ENCODE measurements at places on chromosomes 5 and 9.

GRCh38 chr9:109411798-109412352 lies 86.2 kb downstream of the PTPN3 start:
- DNase-seq: no peak

GRCh38 chr5:80149161-80149609 lies 106.7 kb downstream of the SERINC5 start:
- no peak for DNase-seq

DNA sequence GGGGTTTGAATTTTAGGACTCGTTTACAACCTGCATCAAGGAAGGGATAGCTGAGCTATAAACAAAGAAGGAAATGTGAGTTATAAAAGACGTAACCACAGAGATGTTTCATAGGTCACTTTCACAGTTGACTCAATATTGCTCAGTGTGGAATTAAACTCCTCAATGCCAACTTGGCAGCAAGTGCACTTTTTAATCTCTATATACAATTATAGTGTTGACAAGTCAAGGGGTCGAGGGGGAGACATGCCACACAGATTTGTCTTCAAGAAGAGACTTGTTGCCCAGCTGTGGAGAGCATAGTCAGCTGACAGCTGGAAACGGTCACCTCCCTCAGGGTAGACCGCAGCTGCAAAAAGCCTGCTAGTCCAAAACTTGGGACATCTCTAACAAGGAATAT lies 163.4 kb upstream of the DMAC1 start:
- no peak for DNase-seq

DNA sequence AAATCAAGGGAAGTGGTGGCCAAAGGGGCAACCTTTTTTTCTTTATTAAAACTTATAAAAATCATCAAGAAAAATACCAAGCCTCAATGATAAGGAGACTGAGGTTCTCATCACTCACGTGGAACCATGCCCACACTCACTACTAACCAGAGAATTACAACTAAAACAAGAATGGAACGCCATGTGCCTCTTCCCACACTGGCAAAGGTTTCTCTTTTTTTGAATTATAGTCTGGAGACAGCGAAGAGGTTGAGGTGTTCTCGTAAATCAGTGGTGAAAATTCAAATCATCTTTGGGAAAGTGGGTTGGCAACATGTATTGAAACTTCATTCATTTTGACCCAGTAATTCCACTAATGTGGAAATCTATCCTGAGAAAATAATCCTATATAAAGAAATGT lies 19.4 kb downstream of the FPGS start:
- DNase-seq: no peak

DNA sequence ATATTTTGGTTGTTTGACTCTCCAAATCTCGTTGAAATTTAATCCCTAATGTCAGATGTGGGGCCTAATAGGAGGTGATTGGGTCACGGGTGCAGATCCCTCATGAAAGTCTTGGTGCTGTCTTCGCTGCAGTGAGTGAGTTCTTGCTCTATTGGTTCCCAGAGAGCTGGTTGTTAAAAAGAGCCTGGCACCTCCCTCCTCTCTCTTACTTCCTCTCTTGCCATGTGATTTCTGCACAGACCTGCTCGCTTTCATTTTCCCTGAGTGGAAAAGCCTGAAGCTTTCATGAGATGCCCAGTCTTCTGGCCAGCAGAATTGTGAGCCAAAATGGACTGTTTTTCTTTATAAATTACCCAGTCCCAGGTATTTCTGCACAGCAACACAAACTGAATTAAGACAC lies 221.6 kb downstream of the MAT2B start:
- DNase-seq: no peak

GRCh38 chr5:118310401-118310800 lies 677.9 kb downstream of the DTWD2 start:
- no peak for DNase-seq

DNA sequence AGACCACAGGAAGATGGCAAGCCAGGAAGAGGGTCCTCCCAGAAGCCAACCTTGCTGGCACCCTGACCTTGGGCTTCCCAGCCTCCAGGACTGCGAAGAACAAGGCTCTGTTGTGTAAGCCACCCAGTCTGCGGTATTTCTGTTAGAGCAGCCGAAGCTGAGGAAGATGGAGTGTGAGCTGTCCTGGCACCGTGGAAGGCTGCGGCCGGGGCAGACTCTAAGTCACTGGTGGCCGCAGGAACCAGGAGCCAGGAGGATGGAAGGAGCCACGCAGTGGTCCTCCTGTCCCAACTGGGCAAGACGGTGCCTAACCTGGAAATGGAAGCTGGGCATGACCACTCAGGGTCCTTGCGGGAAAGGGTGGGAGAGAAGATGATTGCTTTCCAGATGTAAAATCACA lies 89.1 kb downstream of the ZNF354C start:
- DNase-seq: no peak

DNA sequence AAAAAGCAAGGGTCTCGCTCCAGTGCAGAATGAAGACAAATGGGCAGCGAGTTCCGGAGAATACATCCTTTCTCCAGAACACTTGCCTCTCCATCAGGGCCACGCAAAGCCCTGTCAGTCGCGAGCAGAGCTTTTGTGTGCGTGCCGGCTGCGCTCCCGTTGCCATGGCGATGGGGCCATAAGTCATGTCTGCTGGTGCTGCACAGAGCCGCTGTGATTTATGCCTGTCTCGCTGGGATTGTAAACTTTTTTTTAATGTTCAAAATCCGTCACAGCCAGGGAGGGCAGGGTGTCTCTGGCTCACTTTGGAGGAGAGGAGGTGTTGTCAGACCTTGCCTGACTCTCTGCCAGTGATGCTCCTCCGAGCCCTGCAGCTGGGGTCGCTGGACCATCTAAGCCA lies 272.7 kb downstream of the TRIM32 start:
- DNase-seq: no peak

GRCh38 chr9:133521122-133522072 lies 3.4 kb downstream of the MYMK start:
- DNase-seq: no peak

DNA sequence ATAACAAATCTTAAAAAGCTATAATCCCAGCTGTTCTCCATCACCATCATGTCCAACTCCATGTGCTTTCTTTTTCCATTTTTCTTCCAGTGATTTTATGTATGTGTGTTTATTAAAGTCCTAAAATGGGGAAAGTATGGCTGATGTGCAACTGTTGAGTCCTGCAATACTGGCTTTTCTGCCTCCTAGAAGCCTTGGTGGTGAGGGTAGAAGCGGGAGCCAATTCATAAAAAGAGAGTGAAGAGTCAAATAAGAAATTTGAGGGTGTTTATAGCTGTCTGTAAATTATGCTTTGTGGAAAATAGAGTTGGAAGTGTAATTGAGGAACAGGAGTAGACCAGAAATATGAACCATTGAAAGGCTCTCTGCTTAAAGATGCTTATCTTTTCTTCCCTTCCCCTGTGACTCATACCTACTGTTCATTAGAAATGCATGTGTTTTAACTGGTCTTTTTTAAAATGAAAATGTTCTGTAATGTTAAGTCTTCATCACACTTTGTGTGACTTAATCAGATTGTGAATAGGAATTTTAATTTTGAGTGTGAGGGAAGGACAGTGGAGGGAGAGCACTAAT lies 80.1 kb downstream of the ZCCHC7 start:
- DNase-seq: no peak

GRCh38 chr9:10863476-10863875 lies 250.7 kb upstream of the PTPRD start:
- DNase-seq: no peak

DNA sequence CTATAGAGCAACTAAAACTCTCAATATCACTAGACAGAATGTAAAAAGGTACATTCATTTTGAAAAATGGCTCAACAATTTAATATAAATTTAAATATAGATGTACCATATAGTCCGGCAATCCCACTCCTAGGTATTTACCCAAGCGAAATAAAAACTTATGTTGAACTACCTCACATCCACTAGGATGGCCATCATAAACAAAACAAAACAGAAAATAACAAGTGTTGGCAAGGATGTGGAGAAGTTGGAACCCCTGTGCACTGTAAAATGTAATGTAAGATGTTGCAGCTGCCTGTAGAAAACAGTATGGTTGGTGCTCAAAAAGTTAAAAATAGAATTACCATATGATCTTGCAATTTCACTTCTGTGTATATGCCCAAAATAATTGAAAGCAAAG lies 36.9 kb upstream of the SELENOP start:
- no peak for DNase-seq

- DNase-seq: no peak
Measured at GRCh38 chr5:119373449-119373858, 17.6 kb downstream of the TNFAIP8 start.

- no peak for DNase-seq
Measured at GRCh38 chr9:87770616-87771315, 44.8 kb downstream of the CTSL start.

GRCh38 chr5:33788922-33789566 lies 102.7 kb downstream of the ADAMTS12 start:
- DNase-seq: no peak

DNA sequence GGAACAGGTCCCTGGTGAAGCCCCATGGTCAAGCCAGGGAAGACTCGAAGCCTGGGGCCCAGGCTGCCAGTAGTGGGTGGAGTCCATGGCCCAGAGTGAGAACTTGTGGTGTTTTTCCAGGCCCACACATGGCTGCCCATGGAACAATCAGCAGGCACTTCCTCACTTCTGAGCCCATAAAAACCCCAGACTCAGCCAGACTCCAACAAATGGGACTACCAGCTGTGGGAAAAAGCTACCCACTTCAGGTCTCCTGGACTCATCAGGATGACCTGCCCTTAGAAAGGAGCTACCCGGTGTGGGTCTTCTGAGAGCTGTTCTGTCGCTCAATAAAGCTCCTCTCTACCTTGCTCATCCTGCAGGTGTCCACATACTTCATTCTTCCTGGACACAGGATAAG lies 108.9 kb downstream of the ST8SIA4 start:
- no peak for DNase-seq

DNA sequence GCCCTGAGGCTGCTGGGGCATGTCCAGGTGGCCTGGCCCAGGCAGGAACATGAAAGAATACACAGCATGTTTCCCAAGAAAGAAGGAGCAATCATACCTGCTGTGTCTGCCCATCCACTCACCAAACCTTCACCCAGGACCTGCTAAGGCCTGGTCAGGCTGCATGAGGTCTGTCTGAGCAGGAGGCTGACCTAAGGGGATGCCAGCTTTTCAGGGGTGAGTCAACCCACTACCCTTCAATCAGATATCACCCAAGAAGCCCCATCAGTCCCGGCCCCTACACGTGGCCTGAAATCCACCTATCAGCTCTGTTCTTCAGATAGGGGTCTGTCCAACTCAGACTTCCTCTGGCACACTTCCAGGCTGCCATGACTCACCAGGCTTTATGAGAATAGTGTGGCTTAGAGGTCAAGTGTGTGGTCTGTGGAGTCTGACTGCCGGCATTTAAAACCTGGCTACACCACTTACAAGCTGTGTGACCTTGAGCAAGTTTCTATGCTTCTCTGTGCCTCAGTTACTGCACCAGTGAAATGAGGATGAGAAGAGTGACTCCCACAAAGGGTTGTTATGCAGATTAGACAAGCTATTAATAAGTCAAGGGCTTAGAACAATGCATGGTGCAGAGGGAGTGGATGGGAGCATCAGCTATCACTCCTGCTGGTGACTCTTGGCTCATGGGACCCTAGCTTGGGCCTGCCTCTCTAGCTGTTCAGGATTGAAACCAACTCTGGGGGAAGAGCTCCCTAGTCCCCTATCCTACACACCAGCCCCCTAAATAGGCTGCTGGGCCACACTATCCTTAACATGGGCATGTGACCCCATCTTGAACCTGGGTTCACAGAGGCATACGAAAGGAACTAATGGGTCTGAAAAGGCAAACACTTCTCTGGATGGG lies 130.3 kb downstream of the PAX5 start:
- DNase-seq: no peak

GRCh38 chr5:134845852-134846640 lies at the start of gene C5orf24:
TSS of gene C5orf24 (plus strand) at chr5:134845968. CDS start at chr5:134854901, 8,933 bp downstream.
- no peak for DNase-seq

- DNase-seq: no peak
Measured at GRCh38 chr5:9456435-9457042, 89.3 kb downstream of the SEMA5A start.

DNA sequence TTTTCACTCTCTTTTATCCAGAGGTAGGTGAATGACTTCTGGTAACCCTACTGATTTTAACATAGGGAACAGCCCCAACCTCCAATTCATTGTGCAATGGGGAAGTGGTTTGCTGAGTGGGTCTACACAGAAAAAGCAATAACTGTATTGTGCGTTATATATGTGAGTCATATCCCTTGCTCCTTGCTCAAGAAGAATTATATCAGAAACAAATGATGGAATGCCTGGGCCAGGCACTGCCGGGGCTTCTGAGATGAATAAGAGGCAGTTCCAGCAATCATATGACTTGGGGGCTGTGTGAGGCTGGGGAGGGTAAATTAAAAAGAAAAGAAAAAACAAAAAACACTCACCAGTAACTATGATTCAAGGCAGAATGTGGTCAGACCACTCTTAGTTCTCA lies 79.2 kb upstream of the ABCA1 start:
- DNase-seq: no peak

DNA sequence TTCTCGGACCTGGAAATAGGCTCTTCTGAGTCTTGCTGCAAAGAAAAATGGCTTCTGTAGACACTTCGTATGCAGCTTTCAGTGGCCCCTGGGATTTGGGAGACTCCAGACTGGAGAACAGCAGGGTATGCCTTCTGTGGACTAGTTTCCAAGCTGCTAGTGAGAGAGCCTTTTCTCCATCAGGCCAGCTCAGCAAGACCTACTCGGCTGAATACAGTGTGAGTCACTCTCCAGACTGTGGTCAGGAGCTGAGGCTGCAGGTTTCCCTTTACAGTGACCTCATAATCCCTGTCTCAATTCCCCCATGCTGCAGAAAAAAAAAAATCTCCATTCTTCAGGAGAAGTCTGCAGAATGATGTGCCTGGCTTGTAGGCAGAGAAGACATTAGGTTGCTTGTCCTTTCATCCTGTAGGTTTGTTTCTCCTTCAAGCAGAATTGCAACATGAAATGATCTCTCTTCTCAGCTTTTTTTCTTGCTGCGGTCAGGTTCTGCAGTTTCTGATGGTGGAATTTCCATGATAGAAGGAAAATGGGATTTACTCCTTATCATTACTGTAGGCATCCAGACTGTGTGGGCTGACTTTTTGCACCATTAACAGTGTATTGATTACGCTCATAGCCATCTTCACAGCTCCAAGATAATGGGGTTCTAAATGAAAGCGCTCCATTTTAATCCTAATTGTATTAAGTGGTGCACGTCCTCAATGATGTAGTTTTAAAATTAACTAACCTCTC lies 78.3 kb upstream of the TNFSF8 start:
- no peak for DNase-seq

DNA sequence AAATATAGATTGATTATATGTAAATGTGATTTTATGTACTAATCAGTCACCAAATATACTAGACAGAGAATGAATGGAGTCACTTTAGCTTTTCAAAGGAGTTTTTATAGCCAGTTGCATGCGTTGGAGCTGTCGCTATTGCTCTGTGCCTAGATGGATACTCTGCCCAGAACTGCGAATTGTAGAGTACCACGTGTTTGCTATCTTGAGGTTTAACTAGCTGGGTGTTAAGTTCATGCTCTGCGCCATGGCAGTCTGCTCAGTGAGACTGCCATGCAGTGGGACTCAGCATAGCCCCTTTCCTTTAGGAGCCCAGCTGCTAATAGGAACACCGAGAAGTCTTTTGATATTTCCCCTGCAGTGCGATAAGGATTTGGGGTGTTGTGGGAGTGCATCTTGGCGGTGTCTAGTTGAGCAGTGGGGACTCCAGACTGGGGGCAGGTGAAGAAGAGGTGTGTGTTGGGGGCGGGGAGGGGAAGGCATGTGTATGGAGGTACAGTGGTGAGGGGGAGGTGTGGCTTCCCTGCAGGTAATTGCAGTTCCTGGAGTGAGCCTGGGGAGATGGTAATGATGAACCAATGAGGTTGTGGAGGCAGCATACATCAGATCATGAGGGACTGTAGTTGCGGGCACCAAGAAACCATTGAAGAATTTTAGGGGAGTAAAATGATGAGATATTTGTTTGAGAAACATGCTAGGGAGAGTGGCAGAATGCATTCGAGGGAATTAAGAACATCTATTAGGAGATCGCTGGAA lies 118.9 kb downstream of the TRIO start:
- no peak for DNase-seq

Data from D721Med (cell line).